ENCODE measurements at places on chromosomes 12 and 14.

DNA sequence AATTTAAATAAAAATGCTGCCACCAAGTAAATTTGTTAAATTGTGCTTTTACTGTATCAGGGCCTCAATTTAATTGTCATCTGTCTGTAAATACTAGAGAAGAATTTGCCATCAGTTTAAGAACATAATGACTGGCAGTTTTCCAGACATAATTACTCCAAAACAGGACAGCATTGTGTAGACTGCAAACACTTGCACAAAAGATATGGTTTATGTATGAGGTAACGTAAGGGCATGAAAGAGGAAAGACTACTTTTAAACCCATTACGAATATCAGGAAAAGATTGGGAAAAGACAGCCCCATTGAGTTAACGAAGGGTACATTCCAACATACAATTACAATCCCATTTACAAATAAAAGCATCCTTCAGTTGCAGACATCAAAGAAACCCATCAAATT, 59.8 kb upstream of the KRR1 start:
- H3K36me3 ChIP-seq: no peaks in the 10 kb centered on the region
- peaks cover 6% of the 10 kb centered on the region for H3K27me3 ChIP-seq
- no peaks in the 10 kb centered on the region for H3K4me1 ChIP-seq
- H3K27ac ChIP-seq: no peak overlapping the region
- ATAC-seq: no peak
- H3K4me3 ChIP-seq: no peak overlapping the region

DNA sequence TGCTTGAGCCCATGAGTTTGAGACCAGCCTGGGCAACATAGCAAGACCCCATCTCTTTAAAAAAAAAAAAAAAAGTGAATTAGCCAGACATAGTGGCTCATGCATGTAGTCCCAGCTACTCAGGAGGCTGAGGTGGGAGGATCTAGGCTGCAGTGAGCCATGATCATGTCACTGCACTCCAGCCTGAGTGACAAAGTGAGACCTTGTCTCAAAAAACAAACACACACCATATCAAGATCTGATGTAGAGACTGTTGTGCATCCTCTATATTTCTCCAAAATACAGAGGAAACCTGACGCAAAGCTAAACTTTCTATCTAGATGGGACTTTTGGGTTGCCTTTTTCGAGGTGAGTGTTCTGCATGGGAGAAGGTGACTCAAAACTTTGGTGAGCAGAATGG, 77.4 kb upstream of the SLC8A3 start:
- peaks cover 27% of the 10 kb centered on the region for H3K27me3 ChIP-seq
- H3K36me3 ChIP-seq: no peaks in the 10 kb centered on the region
- ATAC-seq: peak; percentile 58

GRCh38 chr14:77691259-77691658, 16.6 kb downstream of the ALKBH1 start:
- ATAC-seq: no peak
- peaks cover 89% of the 10 kb centered on the region for H3K36me3 ChIP-seq
- H3K27me3 ChIP-seq: no peaks in the 10 kb centered on the region
- H3K4me3 ChIP-seq: no peak overlapping the region
- no peaks in the 10 kb centered on the region for H3K4me1 ChIP-seq

DNA sequence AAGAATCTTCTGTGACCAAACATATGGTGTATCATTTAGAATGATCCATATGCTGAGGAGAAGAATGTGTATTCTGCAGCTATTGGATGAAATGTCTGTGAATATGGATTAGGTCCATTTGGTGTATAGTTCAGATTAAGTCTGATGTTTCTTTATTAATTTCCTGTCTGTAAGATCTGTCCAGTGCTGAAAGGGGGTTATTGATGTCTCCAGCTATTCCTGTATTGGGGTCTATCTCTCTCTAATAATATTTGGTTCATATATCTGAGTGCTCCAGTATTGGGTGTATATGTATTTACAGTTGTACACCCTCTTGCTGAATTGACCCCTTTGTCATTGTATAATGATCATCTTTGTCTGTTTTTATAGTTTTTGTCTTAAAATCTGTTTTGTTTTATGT, 33.5 kb downstream of the SLC38A2 start:
- H3K27ac ChIP-seq: no peak overlapping the region
- H3K27me3 ChIP-seq: peaks cover 14% of the 10 kb centered on the region
- H3K36me3 ChIP-seq: no peaks in the 10 kb centered on the region

DNA sequence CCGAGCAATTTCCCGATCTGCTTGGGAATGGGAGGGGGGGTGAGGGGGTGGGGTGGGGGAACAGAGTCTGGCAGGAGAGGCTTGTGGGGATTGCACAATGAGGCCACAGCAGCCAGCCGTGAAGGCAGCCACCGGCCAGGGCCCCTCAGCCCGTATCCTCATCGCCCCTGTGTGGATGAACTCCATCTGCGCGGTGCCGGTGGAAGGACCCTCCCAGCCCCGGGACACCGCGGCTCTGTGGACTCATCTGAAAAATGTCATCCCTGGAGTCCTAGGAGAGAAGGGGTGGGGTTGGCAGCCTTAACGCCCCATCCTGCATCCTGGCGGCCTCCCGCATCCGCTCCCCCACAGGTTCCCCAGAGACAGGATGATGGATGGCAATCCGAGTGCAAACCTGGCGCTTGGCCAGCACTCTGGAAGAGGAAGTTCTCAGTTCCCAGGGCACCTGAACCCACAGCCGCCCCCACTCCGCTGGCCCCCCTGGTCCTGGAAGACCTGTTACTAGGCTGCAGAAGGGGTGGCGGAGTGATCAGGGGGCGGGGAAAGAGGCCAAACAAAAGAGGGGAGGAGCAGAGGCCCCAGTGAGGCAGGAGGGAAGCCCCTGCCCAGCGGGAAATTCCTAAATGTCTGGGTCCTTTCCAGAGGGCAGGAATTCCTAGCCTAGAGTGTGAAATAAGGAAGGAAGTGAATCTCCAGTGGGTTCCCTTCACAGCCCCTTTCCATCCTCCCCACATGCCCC, 1.2 kb upstream of the TNFAIP2 start:
- no peak overlapping the region for H3K4me3 ChIP-seq
- no peaks in the 10 kb centered on the region for H3K36me3 ChIP-seq
- no peak overlapping the region for H3K27ac ChIP-seq
- ATAC-seq: no peak
- peaks cover 13% of the 10 kb centered on the region for H3K27me3 ChIP-seq

- peak overlapping the region; percentile 56 for H3K27ac ChIP-seq
- no peak overlapping the region for H3K4me3 ChIP-seq
- H3K36me3 ChIP-seq: no peaks in the 10 kb centered on the region
- peak; percentile 45 for ATAC-seq
Measured at GRCh38 chr12:54439521-54440255, 20.6 kb upstream of the ITGA5 start.

- H3K27me3 ChIP-seq: no peaks in the 10 kb centered on the region
- no peak overlapping the region for H3K4me3 ChIP-seq
- no peaks in the 10 kb centered on the region for H3K4me1 ChIP-seq
- ATAC-seq: no peak
- H3K27ac ChIP-seq: no peak overlapping the region
Measured at GRCh38 chr12:77847680-77848431, 17.2 kb downstream of the NAV3 start.

GRCh38 chr12:94660436-94660835, 10.1 kb upstream of the TMCC3 start:
- H3K4me1 ChIP-seq: no peaks in the 10 kb centered on the region
- H3K4me3 ChIP-seq: no peak overlapping the region
- H3K27ac ChIP-seq: no peak overlapping the region
- no peaks in the 10 kb centered on the region for H3K36me3 ChIP-seq

- H3K4me1 ChIP-seq: no peaks in the 10 kb centered on the region
- peaks cover 5% of the 10 kb centered on the region for H3K27me3 ChIP-seq
- no peak overlapping the region for H3K4me3 ChIP-seq
Measured at GRCh38 chr12:98253207-98254037, 262.0 kb upstream of the TMPO start.

- peaks cover 5% of the 10 kb centered on the region for H3K27me3 ChIP-seq
- no peak for ATAC-seq
- no peak overlapping the region for H3K27ac ChIP-seq
- no peaks in the 10 kb centered on the region for H3K36me3 ChIP-seq
Measured at GRCh38 chr12:116525418-116526001, 33.7 kb upstream of the MAP1LC3B2 start.

DNA sequence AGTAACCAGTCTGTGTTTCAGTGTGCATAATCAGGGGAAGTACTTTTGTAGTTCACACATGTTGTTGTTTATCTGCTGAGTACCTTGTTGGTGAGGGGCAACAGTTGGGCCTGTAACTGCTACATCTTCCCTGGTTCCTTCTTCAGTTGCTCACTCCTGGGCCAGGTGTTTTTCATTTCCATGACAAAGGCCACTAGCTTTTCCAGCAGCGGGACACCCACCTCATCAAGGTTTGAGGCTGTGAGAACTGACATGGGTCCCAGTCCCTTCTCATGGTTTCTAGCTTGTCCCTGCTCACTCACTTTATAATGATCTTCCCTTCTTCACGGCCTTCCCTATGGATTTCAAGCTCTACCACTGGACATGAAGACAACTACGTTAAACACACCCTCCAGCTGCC, 1.5 kb upstream of the NOXRED1 start:
- no peaks in the 10 kb centered on the region for H3K4me1 ChIP-seq
- H3K36me3 ChIP-seq: peaks cover 88% of the 10 kb centered on the region
- no peak overlapping the region for H3K4me3 ChIP-seq
- H3K27ac ChIP-seq: no peak overlapping the region
- no peak for ATAC-seq

GRCh38 chr12:93912086-93912733, 235.0 kb downstream of the CRADD start:
- no peak overlapping the region for H3K27ac ChIP-seq
- no peaks in the 10 kb centered on the region for H3K27me3 ChIP-seq
- no peak overlapping the region for H3K4me3 ChIP-seq
- no peaks in the 10 kb centered on the region for H3K36me3 ChIP-seq
- no peak for ATAC-seq

GRCh38 chr12:66239295-66239694, 50.3 kb downstream of the IRAK3 start:
- no peaks in the 10 kb centered on the region for H3K4me1 ChIP-seq
- ATAC-seq: no peak
- H3K36me3 ChIP-seq: no peaks in the 10 kb centered on the region

DNA sequence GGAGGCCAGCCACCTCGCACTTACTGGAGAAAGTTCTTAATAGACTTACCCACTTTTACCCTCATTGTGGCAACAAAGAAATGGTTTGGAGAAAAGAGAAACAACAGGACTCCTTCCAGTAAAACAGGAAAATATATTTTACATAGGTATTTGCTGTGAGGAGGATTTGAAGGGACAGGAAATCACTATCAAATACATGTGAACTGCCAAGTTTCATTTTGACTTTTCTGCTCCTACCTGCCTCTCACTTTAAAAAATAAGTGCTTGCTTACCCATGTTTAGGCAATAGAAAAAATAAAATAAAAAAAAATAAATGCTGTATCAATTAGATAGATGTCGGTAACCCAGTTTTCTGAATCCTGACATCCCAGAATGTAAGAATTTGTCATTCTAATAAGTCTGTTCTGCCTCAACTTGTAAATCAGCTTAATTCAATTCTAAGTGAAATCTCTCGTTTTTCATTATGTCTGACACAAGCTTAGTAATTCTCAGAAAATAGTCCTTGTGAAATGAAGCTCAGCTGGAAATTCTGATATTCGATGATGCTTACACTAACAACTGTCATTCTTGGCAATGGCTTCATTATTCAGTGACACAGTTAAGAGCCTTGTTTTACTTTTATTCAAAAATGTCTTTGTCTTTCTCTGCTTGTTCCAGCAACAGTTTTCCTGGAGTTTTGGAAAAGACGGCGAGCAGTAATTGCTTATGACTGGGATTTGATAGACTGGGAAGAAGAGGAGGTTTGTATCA, 131.3 kb downstream of the SLC5A8 start:
- H3K36me3 ChIP-seq: no peaks in the 10 kb centered on the region
- no peak overlapping the region for H3K4me3 ChIP-seq
- H3K4me1 ChIP-seq: peaks cover 5% of the 10 kb centered on the region
- no peak overlapping the region for H3K27ac ChIP-seq
- ATAC-seq: no peak

GRCh38 chr12:77222336-77222735, 157.0 kb upstream of the E2F7 start:
- no peaks in the 10 kb centered on the region for H3K4me1 ChIP-seq
- no peaks in the 10 kb centered on the region for H3K36me3 ChIP-seq
- no peak overlapping the region for H3K4me3 ChIP-seq
- ATAC-seq: no peak

DNA sequence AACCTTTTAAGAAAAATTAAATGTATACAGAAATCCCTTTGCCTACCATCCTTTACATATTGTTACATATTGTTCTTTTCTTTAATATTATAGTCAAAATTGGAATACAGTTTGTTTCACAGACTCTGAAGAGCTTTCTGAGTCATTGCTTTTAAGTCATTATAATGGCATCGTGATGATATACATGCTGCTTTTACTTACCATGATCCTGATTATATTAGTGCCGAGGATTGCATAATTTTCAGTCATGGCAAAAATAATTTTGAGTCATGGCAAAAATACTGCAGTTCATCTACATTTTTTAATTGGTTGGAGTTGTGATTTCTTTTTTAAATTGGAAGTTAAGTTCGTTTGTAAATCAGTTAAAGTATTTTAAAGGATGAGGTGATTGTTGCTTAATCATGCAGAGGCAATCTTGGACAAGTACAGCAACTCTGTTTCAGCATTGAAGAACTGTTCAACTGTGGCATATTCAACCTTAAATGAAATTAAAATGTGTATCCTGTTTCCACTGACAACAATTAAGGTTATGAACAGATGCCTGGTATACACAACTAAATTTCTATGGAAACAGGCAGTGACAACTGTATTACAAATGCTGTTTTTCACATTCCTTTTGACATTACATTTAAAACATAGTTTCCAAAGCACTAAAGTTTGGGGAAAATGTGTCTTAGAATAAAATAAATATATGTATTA, 142.3 kb downstream of the PCNX1 start:
- H3K4me3 ChIP-seq: no peak overlapping the region
- H3K4me1 ChIP-seq: peaks cover 5% of the 10 kb centered on the region
- no peaks in the 10 kb centered on the region for H3K27me3 ChIP-seq
- H3K27ac ChIP-seq: no peak overlapping the region
- no peak for ATAC-seq

DNA sequence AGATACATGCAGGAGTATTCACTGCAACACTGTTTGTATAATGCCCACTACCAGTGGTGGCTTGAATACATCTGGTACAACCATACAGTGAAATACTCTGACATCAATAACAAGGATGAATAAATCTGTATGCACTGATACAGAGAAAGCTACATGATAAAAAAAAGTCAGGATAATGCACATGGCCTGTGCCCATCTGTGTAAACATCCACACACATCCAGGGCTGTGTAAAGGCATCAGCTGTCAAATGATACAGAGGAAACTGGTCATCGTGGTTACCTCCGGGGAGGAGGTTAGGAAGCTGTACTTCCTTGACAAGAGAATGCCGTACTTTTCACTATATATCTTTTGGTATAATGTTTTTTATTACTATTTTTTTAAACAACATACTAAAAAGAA, 176.6 kb downstream of the FOXN3 start:
- peaks cover 5% of the 10 kb centered on the region for H3K36me3 ChIP-seq

All from activated T-helper 17 cell treated with anti-CD3 and anti-CD28 coated beads, Interleukin-2, amount 50 U/mL, for 72 hours (primary cell).